Memory B cell (primary cell): ENCODE measurements at places on chromosomes 7 and 10.

DNA sequence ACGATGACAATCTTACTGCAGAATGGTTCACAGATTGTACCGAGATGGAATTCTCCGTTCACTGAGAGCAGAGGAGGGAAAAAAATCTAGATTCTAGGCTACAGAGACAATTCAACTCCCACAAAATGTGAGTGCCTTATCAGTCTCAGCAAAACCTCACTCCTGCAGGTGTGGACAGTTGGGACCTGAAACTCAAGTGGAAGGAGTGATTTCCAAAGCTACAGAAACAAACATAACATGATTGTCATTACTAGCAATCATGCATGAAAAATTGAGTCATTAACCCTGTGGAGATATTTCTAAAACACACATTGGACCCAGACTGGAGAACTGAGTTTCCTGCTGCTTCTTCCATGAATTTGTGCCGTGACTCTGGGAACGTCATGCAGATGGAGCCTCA is 70.3 kb downstream of the CALML3 start:
- peaks cover 6% of the 10 kb centered on the region for H3K4me1 ChIP-seq
- H3K4me3 ChIP-seq: no peak overlapping the region
- H3K27me3 ChIP-seq: peaks cover 29% of the 10 kb centered on the region
- DNase-seq: no peak
- no peak overlapping the region for H3K27ac ChIP-seq

GRCh38 chr7:139708541-139708940 is 69.3 kb downstream of the HIPK2 start:
- peaks cover 17% of the 10 kb centered on the region for H3K36me3 ChIP-seq
- peak overlapping the region; percentile 5 for H3K4me3 ChIP-seq
- H3K27me3 ChIP-seq: no peaks in the 10 kb centered on the region
- peak; percentile 56 for DNase-seq
- peak overlapping the region; percentile 90 for H3K27ac ChIP-seq

DNA sequence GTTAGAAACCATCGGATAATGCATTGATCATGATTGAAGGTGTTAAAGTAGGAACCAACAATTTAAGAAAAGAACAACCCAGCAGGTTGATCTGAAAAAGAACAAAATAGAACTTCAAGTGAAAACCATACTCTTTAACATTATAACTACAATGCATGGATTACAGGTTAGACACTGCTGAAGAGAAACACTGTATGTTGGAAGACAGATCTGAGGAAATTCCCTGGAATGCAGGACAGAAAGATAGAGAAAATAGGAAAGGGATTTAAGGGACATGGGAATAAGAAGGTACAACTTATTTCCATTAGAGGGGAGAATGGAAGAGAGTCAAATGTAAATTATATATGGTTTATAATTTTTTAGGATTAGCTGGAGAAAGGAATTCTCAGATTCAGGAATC is 303.3 kb downstream of the DNAJB6 start:
- peaks cover 1% of the 10 kb centered on the region for H3K27me3 ChIP-seq
- no peak for DNase-seq
- H3K36me3 ChIP-seq: peaks cover 1% of the 10 kb centered on the region
- no peak overlapping the region for H3K27ac ChIP-seq
- no peak overlapping the region for H3K4me3 ChIP-seq
- H3K4me1 ChIP-seq: no peaks in the 10 kb centered on the region

DNA sequence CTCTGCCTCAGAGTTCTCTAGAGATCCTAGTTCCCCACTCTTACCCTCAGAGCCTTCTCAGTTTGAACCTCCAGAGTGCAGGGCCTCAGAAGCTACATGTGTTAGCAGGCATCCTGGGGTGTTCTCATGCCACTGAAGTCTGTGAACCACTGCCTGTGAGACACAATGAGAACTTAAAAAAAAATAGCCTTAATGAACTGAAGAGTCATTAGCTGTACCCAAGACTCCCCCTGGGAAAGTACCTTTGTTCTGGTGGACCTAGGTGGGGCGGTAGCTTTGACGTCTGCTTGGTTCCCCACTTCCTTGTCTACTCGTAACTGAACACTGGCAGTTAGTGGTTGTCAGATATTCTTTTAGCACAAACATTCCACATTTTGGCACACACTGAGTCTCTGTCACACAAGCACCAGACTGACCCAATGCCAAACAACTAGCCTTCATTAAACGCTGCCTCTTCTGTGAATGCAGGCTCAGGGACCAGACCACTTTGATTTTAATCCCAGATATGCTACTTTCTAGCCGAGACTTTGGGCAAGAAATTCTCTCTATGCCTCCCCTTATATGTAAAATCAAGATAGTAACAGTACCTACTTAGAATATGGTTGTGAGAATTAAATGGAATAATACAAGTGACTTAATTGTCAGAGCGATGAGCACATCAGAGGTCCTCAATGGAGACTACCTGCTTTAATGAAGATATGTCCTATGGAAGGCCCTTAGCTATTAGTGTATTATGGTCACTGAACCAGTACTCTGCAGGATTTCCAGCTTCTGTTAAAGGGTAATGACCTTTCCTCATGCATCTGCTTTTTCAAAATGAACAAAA is 75.3 kb upstream of the CC2D2B start:
- DNase-seq: peak; percentile 56
- H3K4me3 ChIP-seq: peak overlapping the region; percentile 82
- no peaks in the 10 kb centered on the region for H3K27me3 ChIP-seq
- H3K36me3 ChIP-seq: peaks cover 4% of the 10 kb centered on the region
- peak overlapping the region; percentile 97 for H3K27ac ChIP-seq
- H3K4me1 ChIP-seq: peaks cover 53% of the 10 kb centered on the region

- H3K4me1 ChIP-seq: no peaks in the 10 kb centered on the region
- H3K4me3 ChIP-seq: no peak overlapping the region
- H3K27me3 ChIP-seq: peaks cover 1% of the 10 kb centered on the region
- no peak for DNase-seq
- H3K27ac ChIP-seq: no peak overlapping the region
Measured at GRCh38 chr7:10648289-10648688, 325.4 kb upstream of the PHF14 start.

GRCh38 chr7:130419658-130420057 is 21.2 kb downstream of the CEP41 start:
- H3K27ac ChIP-seq: no peak overlapping the region
- H3K27me3 ChIP-seq: no peaks in the 10 kb centered on the region
- peaks cover 4% of the 10 kb centered on the region for H3K36me3 ChIP-seq
- no peak for DNase-seq
- no peak overlapping the region for H3K4me3 ChIP-seq

GRCh38 chr7:1809070-1809469 is 139.0 kb downstream of the ELFN1 start:
- no peak overlapping the region for H3K4me3 ChIP-seq
- H3K36me3 ChIP-seq: peaks cover 2% of the 10 kb centered on the region
- no peaks in the 10 kb centered on the region for H3K4me1 ChIP-seq
- DNase-seq: no peak

DNA sequence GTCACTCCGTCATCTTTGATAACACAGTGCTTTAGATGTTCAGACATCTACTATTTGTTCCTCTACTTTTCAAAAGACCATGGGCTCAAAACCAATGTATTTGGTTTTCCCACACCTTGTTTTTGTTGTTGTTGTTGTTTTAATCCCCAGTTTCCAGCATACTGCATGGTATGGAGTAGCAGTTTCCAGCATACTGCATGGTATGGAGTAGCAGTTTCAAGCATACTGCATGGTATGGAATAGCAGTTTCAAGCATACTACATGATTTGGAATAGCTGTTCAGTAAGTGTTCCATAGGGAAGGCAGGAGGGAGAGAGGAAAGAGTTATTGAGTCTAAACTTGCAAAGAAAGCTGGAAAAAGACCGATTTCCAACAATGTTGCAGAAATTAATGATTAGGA is 314.3 kb upstream of the PRKCQ start:
- no peaks in the 10 kb centered on the region for H3K36me3 ChIP-seq
- no peak for DNase-seq
- no peak overlapping the region for H3K4me3 ChIP-seq
- no peak overlapping the region for H3K27ac ChIP-seq
- peaks cover 9% of the 10 kb centered on the region for H3K27me3 ChIP-seq

DNA sequence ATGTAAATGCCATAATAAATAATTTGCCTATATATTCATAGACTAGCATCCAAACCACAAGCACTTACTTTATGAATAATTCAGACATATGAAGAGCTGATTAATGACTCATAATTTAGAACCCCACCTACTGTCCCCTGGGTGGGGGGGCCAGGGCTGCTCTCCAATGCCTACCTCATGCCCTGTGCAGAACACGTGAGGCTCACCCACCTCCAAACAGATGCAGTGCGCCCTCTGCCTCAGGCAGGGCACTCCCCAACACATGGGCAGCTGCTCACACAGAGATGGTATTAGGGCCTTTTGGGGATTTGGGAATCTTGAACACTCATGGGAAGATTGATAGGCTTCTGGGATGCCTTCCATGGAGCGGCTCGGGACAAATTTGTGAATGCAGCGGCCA is 75.1 kb upstream of the INSIG1 start:
- no peak overlapping the region for H3K27ac ChIP-seq
- no peak for DNase-seq
- no peaks in the 10 kb centered on the region for H3K36me3 ChIP-seq
- no peaks in the 10 kb centered on the region for H3K4me1 ChIP-seq

DNA sequence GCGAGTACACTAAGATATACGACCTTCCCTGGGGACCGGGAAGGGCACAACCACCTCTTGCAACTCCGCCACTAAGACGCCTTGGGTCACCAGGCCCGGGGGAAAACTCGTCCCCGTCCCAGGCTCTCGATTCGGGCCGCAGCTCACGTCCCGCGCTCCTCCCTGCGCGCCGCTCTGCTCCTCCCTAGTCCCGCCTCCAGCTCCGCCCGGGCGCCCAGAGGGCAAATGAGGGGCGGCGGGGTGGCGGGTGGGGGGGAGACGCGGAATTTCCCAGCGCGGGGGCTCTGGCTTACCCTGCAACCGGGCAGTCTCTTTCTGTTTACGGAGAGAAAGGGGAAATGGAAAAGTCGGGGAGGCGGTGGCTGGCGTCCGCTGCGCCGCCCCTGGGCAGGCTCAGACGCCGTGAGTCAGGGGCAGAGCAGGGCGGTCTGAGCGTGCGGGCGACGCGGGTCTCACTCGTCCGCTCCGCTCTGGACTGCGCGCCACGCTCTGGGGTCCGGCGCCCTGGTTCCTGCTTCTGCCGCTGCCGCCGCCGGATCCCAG is at the start of gene MAP3K8:
MAP3K8 (plus strand) TSS at position 455 of the 543 bp plus-strand sequence. CDS start 4,755 bp downstream, outside the sequence.
- H3K36me3 ChIP-seq: peaks cover 7% of the 10 kb centered on the region
- peak; percentile 90 for DNase-seq
- peaks cover 52% of the 10 kb centered on the region for H3K4me1 ChIP-seq

DNA sequence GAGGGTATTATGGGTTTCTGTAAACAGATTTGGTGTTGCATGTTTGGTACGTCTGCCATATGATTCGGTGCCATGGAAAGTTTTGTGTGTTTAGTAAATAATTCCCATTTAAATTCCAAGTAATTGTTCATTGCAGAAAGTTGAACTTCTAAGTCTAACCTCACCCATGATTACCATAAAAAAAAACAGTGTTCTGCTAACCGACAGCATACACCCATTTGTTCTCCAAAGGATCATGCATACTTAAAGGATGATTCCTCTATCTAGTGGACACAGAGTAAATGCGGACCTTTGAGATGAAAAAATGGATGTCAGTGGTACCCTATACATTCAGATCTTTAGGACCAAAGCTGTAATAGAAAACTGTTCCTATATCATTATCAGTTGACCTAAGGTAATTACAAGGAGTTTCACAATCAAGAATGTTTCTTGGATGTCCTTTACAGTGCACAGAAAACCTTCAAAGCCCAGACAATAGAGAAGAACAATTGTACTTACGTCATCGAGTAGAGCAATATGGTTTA is 209.9 kb downstream of the CRPPA start:
- no peak for DNase-seq
- no peaks in the 10 kb centered on the region for H3K36me3 ChIP-seq

DNA sequence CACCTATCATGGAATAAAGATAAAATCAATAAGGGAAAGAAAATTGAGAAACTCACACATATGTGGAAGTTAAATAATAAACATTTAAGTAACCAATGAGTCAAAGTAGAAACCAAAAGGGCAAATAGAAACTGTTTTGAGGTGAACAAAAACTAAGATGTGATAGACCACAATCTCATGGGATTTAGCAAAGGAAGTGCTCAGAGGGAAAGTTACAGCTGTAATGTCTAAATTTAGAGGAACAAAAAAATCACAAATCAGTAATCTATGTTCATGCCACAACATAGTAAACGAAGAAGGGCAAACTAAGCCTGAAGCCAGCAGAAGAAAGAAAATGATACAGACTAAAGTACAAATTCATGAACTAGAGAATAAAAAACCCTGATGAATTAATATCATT is 16.3 kb downstream of the CYP3A4 start:
- no peaks in the 10 kb centered on the region for H3K36me3 ChIP-seq
- peaks cover 40% of the 10 kb centered on the region for H3K27me3 ChIP-seq
- H3K4me1 ChIP-seq: peaks cover 12% of the 10 kb centered on the region
- H3K27ac ChIP-seq: no peak overlapping the region

- peaks cover 2% of the 10 kb centered on the region for H3K4me1 ChIP-seq
- no peak overlapping the region for H3K27ac ChIP-seq
- H3K4me3 ChIP-seq: no peak overlapping the region
Measured at GRCh38 chr7:3436746-3437145, 135.7 kb downstream of the SDK1 start.
